ENCODE measurements at places on chromosomes 7 and 10.

DNA sequence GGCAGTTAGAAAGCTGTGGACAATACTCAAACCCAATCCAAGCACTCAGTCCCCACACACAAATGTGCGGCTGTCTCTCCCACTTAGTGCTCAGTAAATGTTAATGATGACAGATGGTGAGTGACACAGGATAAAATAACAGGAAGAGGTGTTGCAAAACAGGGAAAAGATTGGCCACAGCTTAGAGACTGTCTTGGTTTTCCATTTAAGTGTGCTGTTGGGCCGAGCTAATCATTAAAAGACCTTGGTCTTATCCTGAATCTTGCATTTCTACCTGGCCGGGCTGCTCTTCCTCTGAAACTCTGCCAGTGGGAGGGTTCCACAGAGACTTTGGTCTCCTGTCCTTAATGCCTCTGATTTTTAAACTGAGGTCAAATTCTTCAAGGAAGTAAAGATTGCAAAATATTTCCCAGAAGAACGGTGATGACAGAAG is 113.1 kb upstream of the RNF32 start:
- no peak for ATAC-seq

- ATAC-seq = peak; percentile 51
Measured at GRCh38 chr10:27192284-27192683, 37.1 kb downstream of the MASTL start.

- no peak for ATAC-seq
Measured at GRCh38 chr7:110397927-110398660, 692.8 kb upstream of the LRRN3 start.

DNA sequence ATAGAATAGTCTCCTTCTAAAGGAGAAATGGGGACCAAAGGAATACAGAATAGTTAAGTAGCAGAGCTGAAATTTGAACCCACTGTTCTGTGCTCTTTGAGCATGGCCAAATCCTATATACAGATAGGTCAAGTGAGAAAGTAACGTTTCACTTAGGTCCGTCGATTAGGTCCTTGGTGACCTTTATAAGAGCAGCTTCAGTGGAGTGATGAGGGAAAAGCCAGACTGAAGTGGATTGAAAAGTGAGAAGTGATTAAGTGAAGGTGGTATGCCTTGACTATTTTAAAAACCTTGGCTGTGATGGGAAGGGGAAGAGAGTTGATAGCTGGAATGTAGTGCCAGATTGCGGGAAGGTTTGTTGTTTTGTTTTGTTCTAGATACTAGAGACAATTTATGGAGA is 10.6 kb upstream of the LSMEM1 start:
- no peak for ATAC-seq

- no peak for ATAC-seq
Measured at GRCh38 chr10:63631991-63632390, 110.8 kb downstream of the REEP3 start.

GRCh38 chr10:110535958-110536891 is 31.3 kb upstream of the SMC3 start:
- ATAC-seq = no peak

DNA sequence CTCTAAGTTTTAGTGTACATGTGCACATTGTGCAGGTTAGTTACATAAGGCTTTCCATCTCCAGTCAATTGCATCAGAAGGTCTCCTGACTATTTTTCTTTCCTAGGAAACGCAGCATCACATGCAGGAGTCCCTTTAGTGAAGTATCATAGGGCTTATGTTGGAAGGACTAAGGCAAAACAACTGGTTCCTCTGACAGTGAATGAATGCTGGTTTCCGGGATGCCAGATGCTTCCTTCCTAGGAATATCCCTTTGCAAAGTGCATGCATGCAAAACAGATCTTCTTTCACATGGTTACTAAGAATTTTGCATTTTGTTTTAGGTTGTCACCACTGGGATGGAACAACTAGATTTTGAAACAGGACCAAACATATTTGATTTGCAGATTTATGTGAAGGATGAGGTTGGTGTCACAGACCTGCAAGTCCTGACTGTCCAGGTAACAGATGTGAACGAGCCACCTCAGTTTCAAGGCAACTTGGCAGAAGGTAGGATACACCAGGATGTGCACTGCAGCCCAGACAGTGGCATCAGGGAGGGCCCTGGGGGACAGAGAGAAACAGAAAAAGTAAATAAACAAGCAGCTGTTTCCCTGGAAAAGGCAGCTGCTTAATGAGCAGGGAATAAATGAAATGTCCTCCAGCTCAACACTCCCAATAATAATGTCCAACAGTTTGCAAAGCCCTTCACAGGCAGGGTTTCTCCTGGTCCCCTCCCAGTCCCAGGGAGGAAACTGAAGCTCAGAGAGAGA is 17.8 kb downstream of the CDHR3 start:
- no peak for ATAC-seq

- no peak for ATAC-seq
Measured at GRCh38 chr10:51000164-51000563, 74.1 kb upstream of the PRKG1 start.

- no peak for ATAC-seq
Measured at GRCh38 chr7:155524018-155524556, 22.3 kb downstream of the CNPY1 start.

DNA sequence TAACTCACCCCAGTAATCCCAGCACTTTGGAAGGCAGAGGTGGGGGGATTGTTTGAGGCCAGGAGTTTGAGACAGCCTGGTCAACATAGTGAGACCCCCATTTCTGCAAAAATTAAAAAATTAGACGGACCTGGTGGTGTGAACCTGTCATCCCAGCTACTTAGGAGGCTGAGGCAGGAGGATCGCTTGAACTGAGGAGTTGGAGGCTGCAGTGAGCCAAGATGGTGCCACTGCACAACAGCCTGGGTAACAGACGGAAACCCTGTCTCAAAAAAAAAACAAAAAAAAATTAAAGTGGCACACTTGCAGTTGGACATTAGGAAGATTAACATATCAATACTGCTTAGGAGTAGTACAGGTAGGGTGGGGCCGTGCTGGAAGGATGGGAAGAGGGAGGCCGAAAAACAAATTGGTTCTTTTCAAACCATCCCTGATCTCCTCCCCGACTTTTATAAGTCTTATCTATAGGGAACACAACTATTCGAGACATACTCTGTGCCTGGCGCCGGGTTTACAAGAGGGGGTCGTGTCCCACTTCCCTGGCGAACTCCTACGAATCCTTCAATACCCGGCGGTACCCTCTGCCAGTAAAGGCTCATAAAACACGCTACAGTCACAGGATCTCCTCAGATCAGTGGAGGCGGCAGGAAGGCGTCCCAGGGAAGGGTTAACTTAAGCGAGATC is 628 bp downstream of the TAF6 start:
- ATAC-seq = no peak

- ATAC-seq = no peak
Measured at GRCh38 chr10:12213621-12214020, 17.6 kb downstream of the CDC123 start.

DNA sequence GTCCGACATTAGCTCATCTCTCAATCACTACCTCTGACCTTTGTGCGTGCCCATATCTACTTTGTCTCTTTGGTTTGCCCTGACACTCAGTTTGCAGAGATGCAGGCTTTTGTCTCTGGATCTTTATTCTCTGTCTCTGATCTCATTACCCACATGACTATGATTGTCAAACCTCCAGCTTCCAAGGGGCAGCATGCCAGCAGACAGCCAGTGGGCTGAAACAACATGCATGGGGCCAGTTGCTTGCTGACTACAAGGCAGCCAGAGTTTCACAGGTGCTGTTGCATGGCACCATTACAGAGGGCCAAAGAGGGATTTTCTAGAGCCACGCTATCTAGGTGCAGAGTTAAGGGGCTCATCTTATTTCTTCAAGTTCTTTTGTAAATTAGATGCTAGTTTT is 146.2 kb downstream of the SPAG6 start:
- no peak for ATAC-seq

DNA sequence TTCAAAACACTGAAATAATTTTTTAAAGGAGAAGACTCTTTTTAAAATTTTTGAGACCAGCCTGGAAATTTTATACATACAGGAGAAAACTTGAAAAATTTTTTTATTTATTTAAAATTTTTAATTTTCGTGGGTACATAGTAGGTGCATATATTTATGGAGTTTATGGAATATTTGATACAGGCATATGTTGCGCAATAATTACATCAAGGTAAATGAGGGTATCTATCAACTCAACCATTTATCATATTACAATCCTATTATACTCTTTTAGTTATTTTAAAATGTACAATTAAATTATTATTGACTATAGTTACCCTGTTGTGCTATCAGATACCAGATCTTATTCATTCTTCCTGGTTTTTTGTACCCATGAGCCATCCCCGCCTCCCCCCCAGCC is 75.1 kb downstream of the AHCYL2 start:
- ATAC-seq = no peak

DNA sequence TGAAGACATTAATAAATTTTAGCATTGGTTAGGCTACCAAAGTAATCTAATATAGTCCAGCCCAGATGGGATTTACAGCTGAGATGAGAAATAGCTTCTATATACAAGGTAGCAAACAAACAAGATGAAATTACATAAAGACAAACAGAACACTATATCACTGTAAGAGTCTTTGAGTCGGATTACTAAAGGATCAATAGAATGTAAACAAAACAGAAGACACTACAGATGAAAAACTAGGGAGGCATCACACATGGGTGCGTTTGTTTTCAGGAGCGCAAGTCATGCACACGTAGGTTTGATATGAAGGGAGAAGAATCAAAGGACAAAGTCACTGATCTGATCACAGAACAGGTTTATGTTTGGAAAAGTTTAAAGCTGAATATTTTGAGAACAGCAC is 26.5 kb downstream of the MPP7 start:
- ATAC-seq = no peak

GRCh38 chr7:2405601-2406345 is 2.4 kb downstream of the CHST12 start:
- no peak for ATAC-seq

- ATAC-seq = no peak
Measured at GRCh38 chr10:21894648-21895342, 108.7 kb downstream of the DNAJC1 start.

DNA sequence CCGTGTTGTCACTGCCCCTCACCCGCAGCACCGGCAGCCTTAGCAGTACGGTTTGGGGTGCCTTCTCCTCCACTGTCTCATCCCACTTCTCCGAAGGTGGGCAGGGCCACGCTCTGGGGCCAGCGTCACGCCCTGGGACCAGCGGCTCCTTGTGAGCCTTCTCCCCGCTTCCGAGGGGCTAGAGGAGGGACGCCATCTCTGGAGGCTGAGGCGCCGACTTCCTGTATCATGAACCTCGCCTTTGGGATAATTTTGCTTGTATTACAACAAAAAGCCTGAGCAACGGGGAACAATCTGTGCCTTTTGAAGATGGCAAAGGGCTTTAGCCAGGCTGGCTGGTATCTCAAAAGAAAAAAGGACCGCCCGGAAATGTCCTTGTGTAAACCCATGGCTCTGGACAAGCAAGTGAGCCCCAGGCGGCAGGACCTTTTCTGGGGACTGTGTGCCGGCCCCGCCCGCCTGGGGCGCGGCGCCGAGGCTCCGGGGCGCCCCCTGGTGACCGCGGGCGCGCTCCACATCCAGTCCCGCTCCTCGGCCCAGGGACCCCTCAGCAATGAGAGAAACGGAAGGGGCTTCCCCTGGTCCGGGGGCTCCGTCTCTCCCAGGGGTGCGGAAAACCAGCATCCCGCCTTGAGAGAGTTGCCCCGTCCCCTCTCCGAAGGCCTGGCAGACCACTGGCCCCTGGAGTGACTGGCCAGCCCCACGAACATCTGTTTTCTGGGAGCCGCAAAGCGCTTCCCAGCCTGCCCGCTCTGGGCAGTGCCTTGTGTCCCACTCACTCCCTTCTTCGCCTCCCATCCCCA is 3.8 kb downstream of the DEPP1 start:
- peak; percentile 63 for ATAC-seq

DNA sequence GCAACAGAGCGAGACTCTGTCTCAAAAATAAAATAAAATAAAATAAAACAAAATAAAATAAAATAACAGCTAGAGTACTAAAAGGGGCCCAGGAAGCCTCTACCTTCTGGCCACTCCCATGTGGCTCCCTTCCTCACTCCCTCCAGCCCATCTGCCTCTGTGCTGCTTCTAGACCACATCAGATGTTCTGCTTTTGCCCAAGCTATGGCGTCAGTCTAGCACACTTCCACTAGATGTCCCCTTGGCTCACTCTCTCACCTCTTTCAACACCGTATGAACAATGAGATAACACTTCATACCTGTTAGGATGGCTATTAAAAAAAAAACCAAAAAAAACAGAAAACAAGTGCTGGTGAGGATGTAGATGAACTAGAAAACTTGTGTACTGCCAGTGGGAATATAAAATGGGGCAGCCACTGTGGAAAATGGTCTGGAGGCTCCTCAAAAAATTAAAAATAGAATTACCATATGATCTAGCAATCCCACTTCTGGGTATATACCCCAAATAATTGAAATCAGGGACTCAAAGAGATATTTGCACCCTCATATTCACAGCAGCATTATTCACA is 132.3 kb downstream of the ARHGAP22 start:
- ATAC-seq = no peak

GRCh38 chr7:119482209-119482608 is 790.8 kb upstream of the KCND2 start:
- ATAC-seq = no peak

DNA sequence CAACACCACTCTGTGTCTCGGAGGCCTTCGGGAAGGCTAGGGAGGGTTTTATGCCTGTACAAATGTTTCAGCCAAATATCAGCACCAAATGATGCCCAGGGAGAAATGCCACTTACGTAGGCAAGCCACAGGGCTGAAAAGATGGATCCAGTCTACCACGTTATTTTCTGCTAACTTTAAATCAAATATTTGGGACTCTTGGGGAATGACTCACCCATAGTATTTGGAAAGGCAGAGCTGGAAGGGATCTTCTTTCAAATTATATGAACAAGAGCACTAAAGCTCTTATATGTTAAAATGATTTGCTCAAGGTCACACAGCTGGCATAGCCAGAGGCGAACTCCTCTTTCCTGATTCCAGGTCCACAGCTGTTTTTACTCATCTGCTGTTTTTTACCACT is 591.4 kb downstream of the SORCS1 start:
- peak; percentile 37 for ATAC-seq

- ATAC-seq = no peak
Measured at GRCh38 chr10:78770167-78771090, 298.3 kb upstream of the ZMIZ1 start.

DNA sequence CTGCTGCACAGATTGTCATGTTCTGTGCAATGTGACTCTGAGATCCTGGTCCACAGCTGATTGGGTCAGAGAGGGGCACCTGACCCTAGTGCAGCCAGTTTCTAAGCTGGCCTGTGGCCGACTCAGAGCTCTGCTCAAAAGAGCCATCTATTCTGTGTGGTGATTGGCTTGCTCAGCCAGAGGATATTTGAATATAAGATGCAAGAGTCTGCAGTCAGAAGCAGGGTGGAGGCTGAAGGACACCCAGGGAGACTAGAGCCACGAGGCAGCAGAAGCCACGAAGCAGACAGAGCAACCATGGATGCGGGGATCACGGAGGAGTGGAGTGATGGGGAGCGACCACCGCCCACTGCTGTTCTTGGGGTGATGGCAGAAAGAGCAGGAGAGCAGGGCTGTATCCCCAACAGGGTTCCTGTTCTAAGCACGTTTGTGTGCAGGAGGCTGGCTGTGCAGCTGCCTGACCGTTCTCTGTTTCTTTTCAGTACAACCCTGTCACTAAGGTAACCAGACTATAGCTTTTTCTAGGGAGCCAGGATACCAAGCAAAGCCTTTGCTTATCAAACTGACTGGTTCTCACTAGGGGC is 19.5 kb upstream of the RHEB start:
- peak; percentile 99 for ATAC-seq

All from motor neuron (in vitro differentiated cells).